T-helper 22 cell (primary cell): ENCODE measurements at places on chromosomes 7 and 10.

- no peak for DNase-seq
Observed at GRCh38 chr7:6619961-6620360, 4.6 kb downstream of the ZNF853 start.

GRCh38 chr10:106608066-106608465 lies 556.4 kb downstream of the SORCS1 start:
- no peak for DNase-seq

DNA sequence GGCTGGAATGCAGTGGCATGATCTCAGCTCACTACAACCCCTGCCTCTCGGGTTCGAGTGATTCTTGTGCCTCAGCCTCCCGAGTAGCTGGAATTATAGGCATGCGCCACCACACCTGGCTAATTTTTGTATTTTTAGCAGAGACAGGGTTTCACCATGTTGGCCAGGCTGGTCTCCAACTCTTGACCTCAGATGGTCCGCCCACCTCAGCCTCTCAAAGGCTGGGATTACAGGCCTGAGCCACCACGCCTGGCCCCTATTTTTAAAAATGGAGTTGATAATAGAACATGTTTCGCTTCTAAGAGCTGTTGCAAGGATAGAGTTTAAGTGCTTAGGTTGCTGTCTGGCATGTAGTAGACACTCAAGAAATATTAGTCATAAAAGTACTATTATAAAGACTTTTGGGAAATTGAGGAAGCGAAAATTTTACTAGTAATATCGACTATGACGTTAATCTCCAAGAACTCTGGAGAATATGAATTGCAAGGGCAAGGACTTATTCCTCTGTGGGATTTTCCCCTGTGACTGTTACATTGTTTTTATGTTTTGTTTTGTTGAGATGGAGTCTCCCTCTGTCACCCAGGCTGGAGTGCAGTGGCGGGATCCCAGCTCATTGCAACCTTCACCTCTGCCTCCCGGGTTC lies 7.9 kb downstream of the GTF2I start:
- no peak for DNase-seq

DNA sequence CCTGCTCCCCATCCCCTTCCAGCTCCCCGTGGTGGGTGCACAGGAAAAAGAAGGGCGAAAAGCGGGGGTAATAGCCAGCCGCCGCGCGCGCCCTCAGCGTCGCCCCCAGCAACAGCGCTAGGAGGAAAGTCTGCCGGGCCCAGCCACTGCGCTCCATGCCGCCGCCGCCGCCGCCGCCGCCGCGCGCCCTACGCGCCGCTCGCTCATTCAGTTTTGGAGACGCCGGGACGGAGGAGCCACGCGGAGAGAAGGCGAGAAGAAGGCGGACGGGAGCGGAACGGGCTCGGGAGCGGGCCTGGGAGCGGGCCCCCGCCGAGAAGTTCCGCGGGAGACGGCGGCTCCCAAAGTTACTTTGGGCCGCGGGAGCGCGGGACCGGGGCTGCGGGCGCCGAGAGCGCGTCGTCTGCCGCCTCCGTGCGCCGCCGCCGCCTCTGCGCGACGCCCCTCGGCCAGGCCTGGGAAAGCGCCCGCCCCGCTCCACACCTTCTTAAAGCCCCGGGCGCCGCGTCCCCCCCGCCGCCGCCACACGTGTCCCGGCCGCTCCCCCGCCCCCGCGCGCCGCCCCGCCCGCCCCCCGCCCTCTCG lies at the start of gene RELN:
RELN (minus strand) TSS at position 459 of the 585 bp plus-strand sequence; CDS start at position 157, 302 bp downstream.
- DNase-seq, result no peak
